ENCODE measurements at places on chromosomes 6 and 20.

GRCh38 chr6:112439432-112439831 is 92.3 kb downstream of the RFPL4B start:
- no peak for DNase-seq

- DNase-seq: no peak
Measured at GRCh38 chr6:87277123-87277522, 45.3 kb upstream of the SMIM8 start.

DNA sequence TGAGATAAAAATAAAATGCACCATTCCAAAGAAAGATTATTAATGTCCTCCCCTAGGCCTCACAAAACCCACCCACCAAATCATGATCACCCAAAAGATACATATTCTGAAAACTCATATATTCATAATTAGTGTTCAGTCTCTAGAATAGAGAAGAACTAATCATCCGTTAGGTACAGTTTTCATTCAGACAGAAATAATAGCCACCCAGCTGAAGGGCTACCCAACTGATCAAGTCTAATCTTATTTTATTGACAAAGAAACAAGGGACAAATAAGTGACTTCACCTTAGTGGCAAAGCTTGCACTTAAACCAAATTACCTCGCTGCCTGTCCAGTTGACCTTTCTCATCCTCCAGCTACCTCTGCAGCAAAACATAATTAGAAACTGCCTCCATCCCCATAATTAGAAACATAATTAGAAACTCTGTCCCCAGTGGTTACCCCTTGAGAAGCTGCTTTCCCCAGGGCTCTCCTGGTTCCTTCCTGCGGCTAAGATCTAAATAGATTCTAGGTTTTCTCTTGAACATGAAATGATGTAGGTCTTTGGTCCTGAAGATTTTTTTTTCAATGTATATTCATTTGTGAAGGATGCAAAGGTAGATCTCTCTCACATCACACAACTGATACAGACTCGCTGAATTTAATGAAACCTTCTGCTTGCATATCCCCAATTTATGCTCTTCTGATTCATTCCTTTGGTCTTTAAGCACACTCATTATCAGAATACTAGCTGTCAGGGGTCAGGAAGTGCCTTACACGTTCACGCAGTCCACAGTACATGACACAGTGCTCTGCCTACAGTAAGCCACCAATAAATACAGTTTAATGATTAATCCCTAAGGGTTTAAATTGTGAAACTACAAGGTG is 46.3 kb downstream of the HBS1L start:
- DNase-seq: no peak

DNA sequence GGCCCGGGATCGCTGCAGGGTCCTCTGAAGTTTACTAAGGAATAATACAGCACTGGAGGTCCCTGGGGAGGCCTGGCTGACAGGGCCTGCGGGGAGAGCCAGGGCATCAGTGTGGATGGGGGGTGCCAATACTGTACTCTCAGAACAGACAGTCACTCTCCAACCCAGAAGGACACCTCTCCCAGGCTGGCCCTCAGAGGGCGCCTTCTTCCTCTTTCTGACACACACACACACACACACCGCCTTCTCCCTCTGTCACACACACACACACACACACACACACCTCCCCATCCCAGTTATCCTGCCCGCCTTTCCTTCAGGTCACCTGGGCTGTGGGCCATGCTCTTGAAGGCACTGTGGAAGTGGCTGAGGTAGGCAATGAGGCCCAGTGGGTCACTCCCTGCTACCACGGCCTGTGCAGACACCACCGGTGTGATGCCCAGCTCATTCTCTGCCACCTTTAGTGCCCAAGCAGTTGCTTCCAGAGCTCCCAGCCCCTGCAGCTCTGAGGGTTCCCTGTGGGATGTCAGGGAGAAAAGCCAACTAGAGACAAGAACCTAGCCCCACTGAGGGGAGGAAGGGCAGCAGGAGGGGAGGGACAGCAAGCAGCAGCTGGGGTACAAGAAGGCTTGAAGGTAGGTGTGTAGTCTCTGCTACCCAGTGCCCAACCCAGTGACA is 7.5 kb downstream of the SMPD2 start:
- no peak for DNase-seq

- DNase-seq: peak; percentile 90
Measured at GRCh38 chr6:27505209-27506027, 32.5 kb upstream of the ZNF184 start.

GRCh38 chr6:15088904-15089568 is 156.8 kb upstream of the JARID2 start:
- DNase-seq: no peak

- DNase-seq: peak; percentile 1
Measured at GRCh38 chr6:19301980-19302379, 535.2 kb upstream of the ID4 start.

DNA sequence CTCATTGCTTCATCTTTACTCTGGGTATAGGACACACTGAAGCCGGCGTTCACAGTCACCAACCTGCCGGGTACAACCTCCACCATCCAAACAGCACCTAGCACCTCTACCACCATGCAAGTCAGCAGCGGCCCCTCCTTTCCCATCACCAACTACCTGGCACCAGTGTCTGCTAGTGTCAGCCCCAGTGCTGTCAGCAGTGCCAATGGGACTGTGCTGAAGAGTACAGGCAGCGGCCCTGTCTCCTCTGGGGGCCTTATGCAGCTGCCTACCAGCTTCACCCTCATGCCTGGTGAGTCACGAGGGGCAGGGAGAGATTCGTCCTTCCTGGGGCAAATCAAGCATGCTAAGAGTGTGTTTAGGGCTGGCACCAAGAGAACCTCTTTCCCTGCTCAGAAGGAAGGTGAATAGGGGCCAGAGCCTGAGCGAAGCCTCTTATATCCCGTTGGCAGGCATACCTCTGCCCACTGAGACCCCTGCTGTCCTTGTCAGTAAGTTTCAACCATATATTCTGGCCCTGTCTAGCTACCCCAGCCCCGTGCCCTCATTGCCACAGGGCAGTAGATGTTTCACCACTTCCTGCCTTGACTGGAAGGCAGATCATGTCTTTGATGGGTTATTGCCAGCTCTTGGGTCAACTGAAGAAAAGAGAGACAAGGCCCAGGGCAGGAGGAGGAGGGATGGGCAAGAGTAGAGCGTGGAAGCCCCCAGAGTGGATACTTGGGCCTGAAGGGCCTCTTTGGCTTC is 4.8 kb downstream of the SRF start:
- DNase-seq: no peak

- no peak for DNase-seq
Measured at GRCh38 chr6:67594366-67594765, 1040.7 kb upstream of the ADGRB3 start.

DNA sequence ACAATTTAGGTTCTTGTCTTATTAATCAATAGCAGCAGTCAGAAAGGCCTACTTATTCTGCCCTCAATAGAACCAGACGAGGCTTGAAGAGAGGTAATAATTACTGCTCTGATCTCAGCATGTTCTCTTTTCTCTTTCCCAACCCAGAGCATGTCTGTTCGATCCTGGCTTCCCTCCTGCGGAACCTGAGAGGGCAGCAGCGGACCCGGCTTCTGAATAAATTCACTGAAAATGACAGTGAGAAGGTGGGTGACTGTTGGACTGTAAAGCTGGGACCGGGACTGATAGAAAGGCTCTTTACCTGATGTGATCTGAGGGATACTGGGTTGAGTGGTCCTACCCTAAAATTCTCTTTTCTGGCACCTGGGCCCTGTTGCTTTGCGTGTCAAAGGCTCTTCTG is 63.0 kb upstream of the VSTM2L start:
- no peak for DNase-seq

GRCh38 chr6:131003488-131004386 is 59.3 kb downstream of the EPB41L2 start:
- no peak for DNase-seq

DNA sequence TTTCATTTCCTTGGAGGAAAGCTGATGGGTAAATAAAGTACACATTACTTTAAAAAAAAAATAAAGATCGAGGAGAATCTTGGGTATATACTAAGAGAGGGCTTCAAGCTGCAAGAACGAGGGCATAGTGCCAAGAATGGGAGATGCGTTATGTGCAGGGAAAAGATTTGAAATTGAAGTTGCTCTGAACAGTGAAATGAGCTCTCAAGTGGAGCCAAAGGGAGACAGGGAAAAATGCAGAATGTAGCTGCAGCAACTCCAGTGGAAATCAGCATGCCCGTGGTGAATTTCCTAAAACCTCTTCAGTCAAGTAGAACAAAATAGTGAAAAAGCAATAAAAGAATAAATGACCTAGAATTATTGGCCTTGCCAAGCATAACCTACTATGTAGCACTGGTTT is 11.4 kb upstream of the COL9A1 start:
- DNase-seq: no peak

DNA sequence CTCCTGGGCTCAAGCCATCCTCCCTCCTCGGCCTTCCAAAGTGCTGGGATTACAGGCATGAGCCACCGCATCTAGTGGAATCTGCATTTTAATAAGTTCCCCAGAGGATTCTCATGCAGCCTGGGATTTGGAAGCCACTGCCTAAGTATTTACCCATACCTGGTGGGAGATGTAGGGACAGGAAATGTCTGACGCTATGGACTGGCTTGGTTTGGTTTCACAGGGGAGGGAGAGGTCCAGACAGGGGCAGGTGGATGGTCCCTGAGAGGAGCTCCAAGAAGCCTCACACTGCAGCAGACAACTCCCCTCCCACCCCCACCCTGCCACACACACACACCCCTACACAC is 4.4 kb downstream of the VSTM2L start:
- no peak for DNase-seq

DNA sequence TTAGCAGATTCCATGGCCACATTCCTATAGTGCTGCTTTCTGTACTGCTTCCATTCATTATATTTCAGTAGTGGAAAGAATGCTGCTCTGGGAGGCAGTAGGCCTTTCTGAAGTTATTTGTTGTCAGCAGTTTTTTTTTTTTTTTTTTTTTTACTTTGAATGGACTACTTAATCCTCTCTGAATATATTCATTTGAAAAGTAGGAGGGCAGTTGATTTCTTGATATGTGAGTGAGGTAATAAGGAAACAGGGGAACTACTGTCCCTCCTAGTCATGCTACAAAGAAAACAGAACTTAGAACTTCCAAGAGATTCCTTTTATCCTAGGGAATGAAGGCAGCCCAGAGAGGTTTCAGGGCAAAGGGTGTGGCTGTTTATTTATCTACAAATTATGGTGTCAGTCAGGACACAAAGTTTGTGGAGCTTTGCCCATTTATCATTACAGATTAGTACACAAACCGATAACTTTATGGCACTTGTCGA is 155.9 kb downstream of the JARID2 start:
- DNase-seq: no peak

GRCh38 chr6:96990989-96991388 is 66.5 kb downstream of the KLHL32 start:
- no peak for DNase-seq

GRCh38 chr20:33585413-33585812 is 76.7 kb upstream of the C20orf144 start:
- no peak for DNase-seq

DNA sequence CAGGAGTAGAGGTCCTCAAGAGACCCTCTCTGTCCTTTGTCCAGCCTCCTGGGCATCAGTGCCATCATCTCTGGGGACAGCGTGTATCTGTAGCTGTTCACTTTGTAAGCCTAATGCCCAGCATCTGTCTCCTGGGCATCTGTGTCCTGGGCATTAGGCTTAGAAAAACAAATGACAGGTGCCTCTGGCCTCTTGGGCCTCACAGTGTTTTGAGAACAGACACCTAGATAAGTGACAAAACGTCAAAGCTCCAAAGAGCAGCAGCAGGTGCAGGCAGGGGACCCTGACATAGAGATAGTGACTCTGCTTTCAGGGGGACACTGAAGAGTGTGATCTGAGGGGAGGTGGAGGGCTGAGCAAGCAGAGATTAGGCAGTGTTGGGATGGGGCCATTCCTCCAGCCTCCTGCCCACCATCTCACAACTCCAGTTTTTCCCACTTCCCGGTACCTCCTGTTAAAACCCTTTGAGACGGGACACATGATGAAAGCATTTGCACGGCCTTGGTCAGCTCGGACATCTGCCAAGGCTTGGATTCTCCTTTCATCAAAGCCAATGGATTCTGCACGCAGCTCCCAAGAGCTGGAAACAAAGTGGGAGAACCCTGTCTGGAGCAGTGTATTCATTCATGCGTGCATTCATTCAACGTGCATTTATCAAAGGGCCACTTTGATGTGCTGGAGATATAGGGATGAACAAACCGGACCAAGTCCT is 55.5 kb upstream of the CD93 start:
- no peak for DNase-seq

DNA sequence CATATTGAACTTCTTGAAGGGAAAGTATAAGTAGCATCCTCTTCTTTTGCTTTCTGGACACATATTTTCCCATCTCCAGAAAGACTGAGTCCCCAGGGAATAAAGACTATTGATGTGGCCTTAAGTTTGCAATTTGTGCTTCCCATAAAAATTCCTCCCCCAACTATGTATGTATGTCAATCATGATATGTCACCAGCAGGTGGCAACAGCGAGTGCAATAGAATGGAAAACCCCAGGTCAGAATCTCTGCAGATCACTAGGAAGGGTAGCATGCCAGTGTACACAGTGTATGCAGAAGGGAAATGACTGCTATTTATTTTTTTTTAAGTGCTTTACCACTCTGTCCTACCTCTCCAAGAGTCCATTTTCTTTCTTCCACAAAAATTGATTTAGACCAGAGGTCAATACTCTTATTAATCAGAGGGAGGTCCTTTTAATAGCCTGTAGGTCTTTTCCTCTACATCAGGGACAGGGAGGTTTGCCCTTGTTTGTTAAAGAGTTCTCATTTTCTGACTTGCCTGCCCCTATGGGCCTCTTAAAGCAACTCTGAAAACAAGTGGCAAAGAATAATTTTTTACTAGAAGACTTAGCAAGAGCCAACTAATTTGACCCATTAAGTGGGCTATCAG is 61.4 kb downstream of the BMP2 start:
- peak; percentile 27 for DNase-seq

DNA sequence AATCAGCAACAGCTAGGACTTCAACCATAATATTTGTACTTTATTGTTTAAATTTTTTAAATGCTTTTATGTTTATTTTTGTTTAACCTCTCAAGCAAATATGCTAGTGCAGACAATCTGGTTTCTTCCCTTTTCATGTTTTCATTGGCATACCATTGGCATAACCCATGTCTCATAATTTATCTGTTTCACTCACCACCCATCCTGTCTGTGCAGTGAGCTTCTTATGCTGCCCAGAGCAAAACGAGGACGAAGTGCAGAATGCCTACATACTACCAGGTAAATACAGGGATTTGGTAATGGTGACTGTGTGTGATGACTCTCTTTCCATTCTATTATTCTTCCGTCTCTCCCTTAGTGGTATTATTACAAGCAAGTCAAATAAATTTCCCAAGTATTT is 361.4 kb upstream of the KCNQ5 start:
- DNase-seq: no peak

- DNase-seq: no peak
Measured at GRCh38 chr6:47147175-47147727, 105.1 kb upstream of the ADGRF1 start.

DNA sequence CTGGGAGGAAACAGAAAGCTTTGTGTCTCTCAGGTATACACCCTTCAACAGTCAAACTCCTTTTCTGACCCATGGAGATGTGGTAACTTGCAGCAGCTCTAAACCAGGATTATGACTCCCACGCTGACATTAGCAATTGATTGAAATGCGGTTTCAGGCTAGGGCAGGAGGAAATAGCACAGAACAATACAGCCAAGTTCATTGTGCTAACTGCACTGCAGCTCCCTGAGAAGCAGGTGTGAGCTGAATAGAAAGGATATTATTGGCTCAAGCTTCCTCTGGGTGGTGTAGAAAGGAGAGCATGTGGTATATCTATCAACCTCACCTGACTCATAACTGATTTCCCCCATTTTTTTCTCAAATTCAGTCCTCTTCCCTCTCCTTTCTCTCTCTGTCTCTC is 612.3 kb upstream of the BTBD3 start:
- DNase-seq: no peak
